ENCODE measurements at places on chromosomes 7 and 10. TPM values are rescaled to one million over a fixed set of nuclear protein-coding genes. Genes with fewer than 3 reads are reported as not detected.

SEPTIN14 gene
- not detected for polyA plus RNA-seq

HOXA2 gene
- 0.29 TPM for polyA plus RNA-seq

HKDC1 gene
- not detected for polyA plus RNA-seq

CTAGE15 gene
- not detected for polyA plus RNA-seq

KEL gene
- 0.30 TPM for polyA plus RNA-seq

SGCE gene
- 6.1 TPM for polyA plus RNA-seq

VSTM4 gene
- 1.1 TPM for polyA plus RNA-seq

MYH16 gene
- not detected for polyA plus RNA-seq

ECHDC3 gene
- 119 TPM for polyA plus RNA-seq

COL1A2 gene
- polyA plus RNA-seq = 21.0 TPM

TMEM140 gene
- polyA plus RNA-seq = 25.4 TPM

LRRC18 gene
- not detected for polyA plus RNA-seq

ACTL6B gene
- polyA plus RNA-seq = 0.03 TPM

ITIH5 gene
- polyA plus RNA-seq = 2.3 TPM

HYAL4 gene
- polyA plus RNA-seq = 1.7 TPM

TDRD1 gene
- not detected for polyA plus RNA-seq

MOSPD3 gene
- 7.9 TPM for polyA plus RNA-seq

DLX5 gene
- polyA plus RNA-seq = not detected

RNF148 gene
- 0.05 TPM for polyA plus RNA-seq

CAMK2B gene
- 14.5 TPM for polyA plus RNA-seq

CABCOCO1 gene
- polyA plus RNA-seq = 0.04 TPM

C10orf143 gene
- 4.1 TPM for polyA plus RNA-seq

NUTM2E gene
- 0.12 TPM for polyA plus RNA-seq

ZPBP gene
- not detected for polyA plus RNA-seq

BMPER gene
- polyA plus RNA-seq = 3.8 TPM

SPDYE2 gene
- polyA plus RNA-seq = 0.13 TPM

PAX2 gene
- polyA plus RNA-seq = not detected

ELOVL3 gene
- polyA plus RNA-seq = 0.26 TPM

SLC16A12 gene
- 0.74 TPM for polyA plus RNA-seq

NPY gene
- polyA plus RNA-seq = not detected

TCERG1L gene
- not detected for polyA plus RNA-seq

BZW2 gene
- polyA plus RNA-seq = 133 TPM

CCDC146 gene
- 1.9 TPM for polyA plus RNA-seq

ABCC2 gene
- polyA plus RNA-seq = 2.0 TPM

AKR1D1 gene
- not detected for polyA plus RNA-seq

FAM131B gene
- polyA plus RNA-seq = 0.27 TPM

ALOX5 gene
- 1.8 TPM for polyA plus RNA-seq

XRCC2 gene
- polyA plus RNA-seq = 0.17 TPM

NME8 gene
- not detected for polyA plus RNA-seq

All from psoas muscle (tissue), 8 donors.